ENCODE measurements at places on chromosomes 2 and 18.

GRCh38 chr18:44643004-44643403 is 37.7 kb upstream of the SETBP1 start:
- no peak for DNase-seq

GRCh38 chr18:79849328-79850207 is 51.8 kb downstream of the KCNG2 start:
- DNase-seq: no peak

DNA sequence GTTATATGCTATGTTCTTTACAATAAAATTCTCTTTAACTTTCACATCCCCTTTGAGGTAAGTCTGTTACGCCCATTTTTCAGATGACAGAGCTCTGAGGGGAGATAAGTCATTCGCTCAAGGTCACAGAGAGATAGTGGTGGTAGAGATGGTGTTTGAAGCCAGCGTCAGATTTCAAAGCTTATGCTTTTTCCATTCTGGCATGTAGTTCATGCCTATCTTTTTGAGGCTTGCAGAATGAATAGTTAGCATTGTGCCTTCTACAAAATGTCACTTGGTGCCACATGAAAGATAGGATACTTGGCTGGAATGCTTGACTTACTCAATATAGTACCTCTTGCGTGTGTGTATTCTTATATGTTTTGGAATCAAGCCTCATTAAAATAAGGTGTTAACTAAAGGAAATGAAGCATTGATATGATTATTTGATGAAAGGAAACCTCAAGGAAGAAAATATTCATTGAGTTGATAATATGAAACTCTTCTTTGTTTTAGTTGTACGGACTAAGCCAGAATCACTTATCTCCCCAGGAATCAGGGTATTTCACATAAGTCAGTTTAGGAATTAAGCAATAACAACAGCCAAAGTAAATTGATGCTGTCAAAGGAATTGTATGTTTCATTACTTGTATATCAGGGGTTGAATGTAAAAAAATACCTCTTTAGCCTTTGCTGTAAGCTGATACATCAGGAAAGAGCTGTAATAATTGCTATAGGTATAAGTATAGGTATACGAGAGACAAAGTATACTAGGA is 15.5 kb downstream of the SPATS2L start:
- DNase-seq: no peak

GRCh38 chr18:46296656-46297055 is 192.5 kb downstream of the HAUS1 start:
- DNase-seq: no peak

GRCh38 chr2:45578056-45578843 is 32.8 kb downstream of the SRBD1 start:
- DNase-seq: no peak

DNA sequence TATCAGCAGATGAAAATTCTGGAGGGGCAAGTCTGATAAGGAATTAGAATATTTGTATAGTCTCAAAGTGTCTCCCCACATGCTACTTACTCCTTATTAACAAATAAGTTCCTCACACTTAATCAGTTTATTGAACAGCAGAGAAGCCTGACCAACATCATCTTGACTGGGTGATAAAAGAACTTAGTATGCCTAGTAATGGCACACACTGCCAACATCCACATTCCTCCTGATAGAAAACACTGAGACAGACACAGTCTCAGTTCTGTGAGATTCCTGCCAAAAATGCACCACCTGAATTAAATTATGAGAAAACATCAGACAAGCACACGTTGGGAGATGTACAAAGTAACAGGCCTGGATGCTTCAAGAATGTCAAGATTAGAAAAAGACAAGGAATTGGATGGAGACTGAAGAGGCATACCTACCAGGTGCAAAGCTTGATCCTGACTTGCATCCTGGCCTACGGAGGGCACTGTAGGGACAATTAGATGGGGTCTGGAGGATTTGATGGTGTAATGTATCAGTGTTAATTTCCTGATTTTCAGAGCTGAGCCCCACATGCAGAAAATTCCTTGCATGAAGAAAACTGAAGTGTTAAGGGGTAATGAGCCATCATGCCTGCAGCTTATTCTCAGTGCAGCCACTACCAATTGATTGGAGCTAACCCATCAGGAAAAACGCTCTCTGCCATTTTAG is 200.4 kb upstream of the SH3BP4 start:
- no peak for DNase-seq

GRCh38 chr2:29463181-29463900 is 348.1 kb downstream of the CLIP4 start:
- DNase-seq: no peak

GRCh38 chr2:119071476-119071875 is 87.1 kb downstream of the C1QL2 start:
- DNase-seq: no peak

DNA sequence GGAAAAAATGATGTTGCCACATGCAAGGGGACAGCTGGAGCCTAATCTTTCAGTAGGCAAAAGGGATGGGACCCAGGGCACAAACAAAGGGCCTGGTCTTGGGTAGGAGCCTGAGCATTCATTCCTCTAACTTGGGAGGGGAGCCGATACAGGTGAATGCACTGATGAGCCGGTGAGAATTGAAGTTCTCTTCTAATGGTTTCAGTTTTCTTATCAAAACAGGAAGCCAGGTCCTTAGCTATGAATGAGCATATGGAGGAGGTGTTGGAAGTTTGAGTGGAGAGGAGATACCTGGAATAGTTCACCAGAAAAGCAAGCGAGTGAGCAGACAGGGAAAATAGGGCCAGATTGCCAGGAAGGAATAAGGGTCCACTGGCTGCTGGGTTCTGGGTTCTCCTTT is 10.1 kb downstream of the DPP4 start:
- DNase-seq: no peak

- no peak for DNase-seq
These were observed 61.9 kb downstream of the SLC4A5 start for GRCh38 chr2:74281141-74281975.
